ENCODE measurements at places on chromosomes 11 and 22.

GRCh38 chr11:83572581-83573496, 286.7 kb upstream of the CCDC90B start:
- DNase-seq, result no peak

DNA sequence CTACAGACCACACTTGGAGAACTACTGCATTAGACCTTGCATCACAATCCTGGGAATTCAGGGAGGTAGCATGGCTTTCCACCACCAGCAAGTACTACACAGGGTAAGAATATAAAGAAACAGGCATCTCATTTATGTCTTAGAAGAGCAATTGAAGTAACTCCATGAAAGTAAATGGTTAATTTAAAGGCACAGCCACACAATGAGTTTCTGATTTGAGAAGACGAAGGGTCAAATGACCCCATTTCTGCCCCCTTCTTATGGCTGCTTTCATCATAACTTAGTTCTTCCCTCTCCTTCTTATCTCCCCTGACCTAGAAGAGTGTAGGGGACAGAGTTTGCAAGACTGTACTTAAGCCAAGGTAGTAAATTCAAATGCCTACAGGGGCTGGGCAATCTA, 6.0 kb downstream of the TRIM66 start:
- DNase-seq, result no peak

- DNase-seq, result no peak
These were observed 293.5 kb downstream of the TMEM135 start for GRCh38 chr11:87331273-87331672.

- no peak for DNase-seq
These were observed 10.4 kb downstream of the LARGE1 start for GRCh38 chr22:33909911-33910310.

DNA sequence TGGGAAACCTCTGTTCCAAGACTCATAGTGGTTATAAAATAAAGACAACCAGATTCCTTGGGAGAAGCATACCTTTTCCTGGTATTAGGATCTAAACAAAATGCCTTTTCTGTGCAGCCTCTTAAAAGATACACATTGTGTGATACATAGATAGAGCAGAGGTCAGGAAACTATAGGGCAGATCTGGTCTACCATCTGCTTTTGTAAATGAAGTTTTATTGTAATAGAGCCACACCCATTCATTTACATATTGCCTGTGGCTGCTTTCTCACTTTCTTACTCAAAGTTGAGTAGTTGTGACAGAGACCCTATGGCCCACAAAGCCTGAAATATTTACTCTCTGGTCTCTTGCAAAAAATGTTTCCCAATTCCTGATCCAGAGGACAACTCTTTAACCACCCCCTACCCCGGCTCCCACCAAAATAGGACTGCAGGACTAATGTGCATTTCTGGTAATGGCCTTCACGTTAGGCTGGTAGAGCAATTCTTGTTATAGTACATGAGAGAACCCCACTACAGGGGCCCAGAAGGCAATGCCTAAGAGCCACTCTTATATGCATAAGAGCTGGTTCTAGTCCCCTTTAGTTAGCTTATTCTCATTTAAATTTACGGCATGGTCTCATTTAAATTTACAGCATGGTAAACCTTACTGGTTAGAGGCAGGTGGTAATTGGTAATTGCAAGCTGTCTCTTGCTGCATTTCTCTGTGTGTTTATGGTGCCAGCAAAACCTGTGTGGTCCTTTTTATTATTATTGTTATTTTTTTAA, 76.8 kb upstream of the YWHAH start:
- DNase-seq, result no peak

- DNase-seq, result no peak
These were observed 18.4 kb downstream of the YDJC start for GRCh38 chr22:21611210-21611977.

DNA sequence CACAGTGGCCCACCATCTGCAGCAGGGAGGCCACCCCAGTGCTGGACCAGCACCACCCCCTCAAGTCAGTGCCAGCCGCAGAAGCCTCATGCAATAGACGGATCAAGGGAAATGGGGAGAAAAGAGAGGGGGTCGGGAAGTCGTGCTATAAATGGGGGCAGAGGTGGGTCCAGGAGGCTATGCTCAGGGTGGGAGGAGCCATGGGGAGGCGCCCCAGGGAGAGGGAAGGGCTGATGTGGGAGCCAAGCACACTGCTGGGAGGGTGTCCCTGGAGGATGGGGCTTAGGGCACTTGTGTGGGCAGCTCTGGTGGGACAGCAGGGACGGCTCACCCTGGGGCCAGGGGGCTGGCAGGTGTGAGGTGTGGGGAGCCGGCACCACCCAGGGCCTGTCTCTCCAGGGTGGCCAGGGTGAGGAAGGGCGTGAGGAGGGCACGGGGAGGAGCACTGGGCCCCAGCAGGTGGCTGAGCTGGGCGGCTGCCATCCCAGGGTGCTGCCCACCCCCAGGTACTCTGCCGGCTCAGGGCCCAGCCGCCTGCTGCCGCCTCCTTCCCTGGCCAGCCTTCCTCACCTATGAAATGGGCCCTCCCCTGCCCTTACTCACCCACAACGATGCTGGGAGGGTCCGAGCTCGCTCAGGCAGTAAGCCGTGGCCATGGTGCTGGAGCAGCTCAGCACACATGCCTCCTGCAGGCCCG, 18.0 kb downstream of the PHLDA2 start:
- no peak for DNase-seq

GRCh38 chr11:48142889-48143288, 73.7 kb upstream of the OR4B1 start:
- no peak for DNase-seq

DNA sequence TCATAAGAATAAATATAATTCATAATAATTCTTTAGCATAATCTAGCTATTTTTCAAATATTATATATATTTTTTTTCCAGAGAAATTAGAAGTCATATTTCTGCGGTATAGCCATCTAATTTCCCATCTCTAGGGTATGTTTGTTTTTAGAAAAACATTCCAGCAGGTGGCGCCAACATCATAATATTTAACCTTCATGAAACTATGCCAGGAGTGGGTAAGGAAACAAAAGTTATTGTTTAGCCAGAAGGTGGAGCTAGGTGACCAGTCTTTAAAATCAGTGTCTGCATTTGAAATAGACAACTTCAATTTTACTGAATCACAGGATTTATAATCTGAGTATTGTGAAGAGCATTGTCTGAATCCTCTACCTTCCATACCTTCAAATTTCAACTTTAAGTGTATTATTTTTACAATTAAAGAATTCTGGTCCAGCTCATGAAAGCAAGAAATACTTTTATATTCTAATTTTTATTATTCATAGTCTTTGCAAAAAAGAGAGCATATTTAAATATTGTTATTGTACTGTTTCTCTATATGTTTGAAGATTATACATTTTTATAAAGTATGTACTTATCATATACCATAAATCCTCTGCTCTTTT, 15.7 kb upstream of the CCDC179 start:
- DNase-seq, result no peak

DNA sequence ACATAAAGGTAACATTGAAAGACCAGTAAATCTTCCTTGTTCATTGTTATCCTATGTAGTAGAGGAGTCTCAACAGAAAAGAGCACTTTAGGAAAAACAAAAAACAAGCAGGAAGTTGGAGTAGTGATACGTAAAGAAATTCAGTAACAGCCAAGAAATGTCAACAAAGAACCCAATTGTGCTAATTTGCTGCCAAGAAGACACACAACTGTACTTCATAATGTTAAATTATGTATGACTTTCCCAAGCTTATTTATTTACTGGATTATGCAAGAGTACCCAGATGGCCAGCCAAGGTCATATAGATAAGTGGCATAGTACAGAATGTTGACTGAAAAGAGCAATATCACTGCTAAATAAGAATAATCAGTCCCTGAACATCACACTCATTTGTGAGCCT, 264.7 kb upstream of the CCDC179 start:
- no peak for DNase-seq

DNA sequence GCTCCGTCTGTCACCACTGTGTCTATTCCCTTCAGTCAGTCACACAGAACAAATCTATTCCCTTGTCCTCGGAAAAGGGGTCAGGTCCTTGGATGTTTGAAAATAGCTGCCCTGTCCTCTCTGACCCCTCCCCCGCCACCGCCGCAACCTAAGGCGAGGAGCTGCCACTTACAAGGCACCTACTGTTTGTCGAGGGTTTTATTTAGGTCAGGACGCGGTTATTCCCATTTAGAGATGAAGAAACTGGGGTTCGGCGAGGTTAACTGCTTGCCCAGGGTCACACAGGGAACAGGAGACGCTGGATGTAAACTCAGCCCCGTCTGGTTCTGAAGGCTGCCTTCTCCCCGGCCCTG, 1468.1 kb downstream of the BRD1 start:
- DNase-seq, result no peak

GRCh38 chr11:114167771-114168448, 108.4 kb downstream of the ZBTB16 start:
- no peak for DNase-seq

GRCh38 chr22:46370584-46371291, 35.2 kb downstream of the TRMU start:
- DNase-seq, result peak; percentile 40
